Left ventricle myocardium inferior (tissue), 1 donor: ENCODE measurements at places on chromosomes 7 and 10. TPM values are rescaled to one million over a fixed set of nuclear protein-coding genes. Genes with fewer than 3 reads are reported as not detected.

DNA sequence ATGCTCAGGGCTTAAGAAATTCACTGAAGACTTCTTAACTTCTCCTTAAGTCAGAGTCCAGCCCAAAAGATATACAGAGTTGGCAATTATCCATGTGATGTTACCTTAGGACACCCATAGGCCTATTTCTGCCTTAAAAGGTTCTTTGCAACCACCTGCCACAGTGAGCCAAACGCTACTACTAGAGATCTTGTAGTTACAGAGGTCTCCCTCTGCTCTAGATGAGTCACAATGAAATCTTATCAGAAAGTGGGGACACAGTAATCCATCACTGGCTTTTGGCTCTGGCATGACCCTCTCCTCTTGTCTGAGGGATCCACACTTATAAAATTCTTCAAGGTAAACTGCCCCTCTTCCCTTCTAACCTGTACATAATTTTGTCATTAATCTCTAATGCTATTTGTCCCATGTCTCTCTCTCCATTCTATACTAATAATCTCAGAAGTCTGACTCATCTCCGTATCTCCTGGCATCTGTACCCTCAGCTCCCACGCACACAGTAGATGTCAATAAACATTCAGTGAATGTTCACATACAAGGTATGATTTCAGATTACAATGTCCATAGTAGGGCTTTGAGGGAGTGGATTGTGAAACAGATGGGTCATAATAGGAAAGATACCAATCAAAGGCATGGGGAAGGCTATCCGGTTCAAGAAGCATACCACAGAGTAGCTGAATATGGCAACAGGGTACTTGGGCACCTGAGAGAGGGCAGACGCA lies 112.1 kb downstream of the SGMS1 start:
- DNase-seq, result no peak

Gene CCDC172
- not detected for total RNA-seq

DNA sequence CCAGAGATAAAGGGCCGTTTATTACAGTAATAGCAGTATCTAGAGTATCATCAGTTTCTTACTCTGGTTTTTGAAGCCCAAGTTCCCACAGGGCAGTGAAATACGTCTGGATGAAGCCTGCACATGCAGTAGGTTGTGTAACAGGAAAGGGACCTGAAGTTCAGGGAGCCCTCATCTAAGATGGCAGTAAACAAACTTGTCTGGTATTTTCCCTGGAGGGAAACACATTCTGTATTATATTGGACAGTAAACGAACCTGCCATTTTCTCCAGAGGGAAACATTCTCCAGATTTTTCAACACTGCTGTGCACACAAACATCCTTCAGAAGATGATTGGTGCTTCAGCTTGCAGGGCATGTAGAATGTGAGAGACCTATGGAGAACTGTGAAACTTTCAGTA lies 189.9 kb downstream of the TFEC start:
- DNase-seq, result no peak

DNA sequence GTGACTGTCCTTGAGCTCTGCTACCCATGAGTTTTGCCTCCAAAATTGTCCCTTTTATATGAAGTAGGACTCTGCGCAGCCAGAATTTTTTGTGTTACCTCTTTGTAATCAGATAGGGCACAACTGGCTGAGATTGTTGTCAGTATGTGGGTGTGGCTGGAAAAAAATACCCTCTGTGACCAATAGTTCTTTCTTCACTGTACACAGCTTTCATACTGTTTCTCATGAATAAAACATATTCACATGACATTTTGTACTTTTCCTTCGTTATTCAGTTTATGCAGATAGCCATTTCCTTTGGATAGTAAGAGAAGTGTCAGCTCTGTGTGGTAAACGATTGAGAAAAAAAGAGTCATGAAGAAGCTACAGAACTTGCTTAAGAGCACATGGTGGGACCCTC lies 49.6 kb upstream of the WNT8B start:
- DNase-seq, result no peak

Gene AVPI1
- 6.7 TPM for total RNA-seq

GRCh38 chr10:86647773-86648703 lies 6.3 kb upstream of the OPN4 start:
- DNase-seq, result no peak

- no peak for DNase-seq
Measured at GRCh38 chr10:58517081-58517480, 4.4 kb downstream of the BICC1 start.

Gene UPK3BL2
- total RNA-seq, result 2.9 TPM

Gene NXPH1
- not detected for total RNA-seq

GRCh38 chr7:35371221-35371620 lies 117.3 kb upstream of the TBX20 start:
- no peak for DNase-seq

Gene ADCYAP1R1
- 2.5 TPM for total RNA-seq

Gene KAZALD1
- total RNA-seq, result 5.1 TPM

Gene CLEC2L
- total RNA-seq, result 0.25 TPM

Gene STRIP2
- total RNA-seq, result 17.1 TPM

DNA sequence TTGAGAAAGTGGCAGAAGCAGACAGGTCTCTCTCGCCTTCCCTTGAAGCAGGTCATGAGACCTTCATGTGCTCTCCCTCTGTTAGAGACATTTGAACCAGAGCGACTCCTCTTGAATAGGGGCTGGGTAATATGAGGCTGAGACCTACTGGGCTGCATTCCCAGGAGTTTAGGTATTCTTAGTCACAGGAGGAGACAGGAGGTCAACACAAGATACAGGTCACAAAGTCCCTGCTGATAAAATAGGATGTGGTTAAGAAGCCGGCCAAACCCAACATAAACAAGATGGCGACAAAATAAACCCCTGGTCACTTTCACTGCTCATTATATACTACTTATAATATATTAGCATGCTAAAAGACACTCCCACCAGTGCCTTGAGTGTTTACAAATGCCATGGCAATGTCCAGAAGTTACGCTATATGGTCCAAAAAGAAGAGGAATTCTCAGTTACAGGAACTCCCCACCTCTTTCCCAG lies 43.5 kb upstream of the MSRB2 start:
- DNase-seq, result no peak

DNA sequence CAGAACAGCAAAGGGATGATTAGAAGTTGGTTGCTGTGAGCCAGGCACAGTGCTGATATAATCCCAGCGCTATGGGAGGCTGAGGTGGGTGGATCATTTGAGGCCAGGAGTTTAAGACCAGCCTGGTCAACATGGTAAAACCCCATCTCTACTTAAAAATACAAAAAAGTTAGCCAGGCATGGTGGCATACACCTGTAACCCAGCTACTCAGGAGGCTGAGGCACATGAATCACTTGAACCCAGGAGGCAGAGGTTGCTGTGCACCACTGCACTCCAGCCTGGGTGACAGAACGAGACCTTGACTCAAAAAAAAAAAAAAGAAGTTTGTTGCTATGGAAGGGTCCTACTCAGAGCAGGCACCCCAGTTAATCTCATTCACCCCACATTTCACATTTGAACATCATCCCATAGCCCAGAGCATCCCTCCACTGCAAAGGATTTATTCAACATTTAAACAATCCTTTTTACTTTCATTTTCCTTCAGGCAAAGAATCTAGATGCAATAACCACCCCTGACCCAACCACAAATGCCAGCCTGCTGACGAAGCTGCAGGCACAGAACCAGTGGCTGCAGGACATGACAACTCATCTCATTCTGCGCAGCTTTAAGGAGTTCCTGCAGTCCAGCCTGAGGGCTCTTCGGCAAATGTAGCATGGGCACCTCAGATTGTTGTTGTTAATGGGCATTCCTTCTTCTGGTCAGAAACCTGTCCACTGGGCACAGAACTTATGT lies 4.1 kb downstream of the IL6 start:
- DNase-seq, result no peak

Gene CALML3
- not detected for total RNA-seq

GRCh38 chr10:102801978-102802377 lies 35.2 kb downstream of the CYP17A1 start:
- no peak for DNase-seq

Gene SLC39A12
- not detected for total RNA-seq

Gene STK17A
- 32.3 TPM for total RNA-seq

DNA sequence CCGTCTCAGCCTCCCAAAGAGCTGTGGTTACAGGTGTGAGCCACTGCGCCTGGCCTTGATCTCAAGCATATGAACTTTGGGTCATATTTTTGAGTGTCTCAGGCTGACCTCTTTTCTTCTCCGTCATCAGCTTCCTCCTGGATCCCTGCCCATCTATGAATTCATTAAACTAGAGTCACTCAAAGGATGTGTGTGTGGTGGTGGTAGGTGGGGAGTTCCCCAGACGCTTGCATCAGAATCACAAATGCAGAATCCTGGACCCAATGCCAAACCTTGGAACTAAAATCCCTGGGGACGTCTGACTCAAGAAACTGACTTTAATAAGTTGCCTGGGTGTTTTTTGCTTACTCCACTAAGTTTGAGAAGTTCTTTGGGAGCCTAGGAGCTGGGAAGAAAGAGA lies 6.7 kb upstream of the CREB5 start:
- peak; percentile 43 for DNase-seq

- DNase-seq, result no peak
Measured at GRCh38 chr10:53022611-53023088, 250.1 kb upstream of the MBL2 start.

- no peak for DNase-seq
Measured at GRCh38 chr7:37901890-37902524, 14.6 kb downstream of the SFRP4 start.

GRCh38 chr10:89615824-89616223 lies 29.2 kb downstream of the PANK1 start:
- DNase-seq, result no peak

DNA sequence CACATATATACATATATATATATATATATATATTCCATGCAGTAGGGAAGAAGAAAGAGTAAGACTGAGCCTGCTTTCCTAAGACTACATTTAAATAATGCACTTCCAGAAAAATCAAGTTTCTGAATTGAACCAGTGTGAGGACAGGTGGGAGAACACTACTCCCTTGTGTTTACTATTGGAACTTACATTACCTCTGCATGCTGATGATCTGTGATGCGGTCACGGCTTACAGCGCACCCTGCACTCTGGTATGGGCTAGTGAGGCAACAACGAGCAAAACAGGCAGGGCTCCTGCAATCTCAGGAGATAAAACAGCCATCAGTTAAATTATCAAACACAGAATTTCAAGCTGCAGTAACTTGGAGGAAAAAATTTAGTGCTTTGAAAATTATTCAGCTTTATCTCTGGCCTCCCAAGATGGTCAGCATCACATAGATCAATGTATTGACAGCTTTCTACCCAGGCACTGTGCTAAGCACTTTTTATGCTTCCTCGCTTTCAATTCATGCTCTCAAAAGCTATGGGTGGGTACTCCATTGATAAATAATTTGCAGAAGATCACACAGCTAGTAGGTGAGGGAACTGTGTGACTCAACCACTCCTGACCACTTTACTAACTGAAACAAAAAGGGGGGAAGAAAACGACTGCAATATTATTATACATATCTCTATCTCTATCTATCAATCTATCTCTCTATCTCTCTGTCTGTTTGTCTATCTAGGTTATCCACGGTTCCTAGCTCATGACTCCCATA lies 20.5 kb upstream of the SLC16A12 start:
- DNase-seq, result no peak

GRCh38 chr10:59901470-59901869 lies 4.9 kb downstream of the CCDC6 start:
- DNase-seq, result no peak

GRCh38 chr7:115864082-115864481 lies 166.5 kb downstream of the TFEC start:
- DNase-seq, result no peak

GRCh38 chr10:52212062-52212461 lies 102.0 kb upstream of the DKK1 start:
- no peak for DNase-seq

- no peak for DNase-seq
Measured at GRCh38 chr10:60426425-60426824, 36.8 kb upstream of the ANK3 start.

Gene CUBN
- 0.44 TPM for total RNA-seq

DNA sequence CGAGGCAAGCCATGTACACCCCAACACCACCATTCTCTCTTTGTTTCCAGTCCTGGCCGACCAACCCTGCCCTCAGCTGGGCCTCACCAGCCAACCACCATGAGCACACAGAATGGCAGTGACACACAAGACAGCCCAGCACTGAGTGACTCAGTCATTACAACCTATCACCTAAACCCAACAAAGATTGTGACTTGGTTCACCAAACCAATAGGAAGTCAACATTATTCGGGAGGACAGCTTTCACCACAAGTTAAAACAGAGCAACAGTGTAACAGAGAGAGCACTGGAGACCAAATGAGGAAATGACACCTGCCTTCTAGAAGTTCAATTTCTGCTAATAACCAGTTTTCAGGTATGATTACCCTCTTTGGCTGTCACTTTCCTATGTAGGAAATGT lies 72.1 kb downstream of the DNMBP start:
- no peak for DNase-seq

Gene GRM8
- total RNA-seq, result 0.69 TPM

Gene PTN
- total RNA-seq, result 11.2 TPM

- DNase-seq, result no peak
Measured at GRCh38 chr10:62442894-62443669, 68.9 kb downstream of the ZNF365 start.

GRCh38 chr7:84336303-84336702 lies 141.7 kb upstream of the SEMA3A start:
- DNase-seq, result no peak

GRCh38 chr10:54434782-54435181 lies 366.2 kb downstream of the PCDH15 start:
- no peak for DNase-seq

Gene CPN1
- total RNA-seq, result not detected

- no peak for DNase-seq
Measured at GRCh38 chr10:72889391-72889831, 4.1 kb upstream of the OIT3 start.

Gene TFEC
- 1.7 TPM for total RNA-seq

- no peak for DNase-seq
Measured at GRCh38 chr7:122692769-122693309, 6.1 kb downstream of the RNF133 start.

DNA sequence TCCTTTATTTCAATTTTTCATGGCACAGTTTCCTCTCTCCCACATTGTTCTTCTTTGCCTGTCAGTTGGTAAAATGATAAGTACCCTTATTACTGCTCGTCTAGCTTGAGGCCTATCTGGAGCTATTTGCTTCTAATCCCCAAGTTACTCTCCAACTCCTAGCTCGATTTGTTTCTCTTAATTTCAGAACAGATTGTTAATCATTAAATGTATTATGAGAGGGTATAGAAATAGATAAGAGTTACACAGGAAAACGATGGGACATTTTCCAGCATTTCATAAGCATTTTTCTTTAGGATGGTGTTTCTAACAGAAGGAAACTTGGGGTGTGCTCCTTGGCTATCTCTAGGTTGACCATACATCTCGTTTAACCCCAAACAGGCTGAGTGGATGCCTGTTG lies 540.5 kb upstream of the FZD8 start:
- DNase-seq, result no peak

GRCh38 chr7:146514304-146514703 lies 397.7 kb downstream of the CNTNAP2 start:
- DNase-seq, result no peak
